ENCODE measurements at places on chromosomes 3 and 15. TPM values are rescaled to one million over a fixed set of nuclear protein-coding genes. Genes with fewer than 3 reads are reported as not detected.

Gene ARPIN
- total RNA-seq = 12.0 TPM

Gene SPTBN5
- total RNA-seq = 1.7 TPM

Gene DAZL
- not detected for total RNA-seq

Gene CACNA2D3
- 11.2 TPM for total RNA-seq

Gene XCR1
- not detected for total RNA-seq
